ENCODE measurements at places on chromosomes 13 and 19.

- no peak for DNase-seq
Observed at GRCh38 chr13:55266644-55267043, 1874.1 kb upstream of the PRR20A start.

DNA sequence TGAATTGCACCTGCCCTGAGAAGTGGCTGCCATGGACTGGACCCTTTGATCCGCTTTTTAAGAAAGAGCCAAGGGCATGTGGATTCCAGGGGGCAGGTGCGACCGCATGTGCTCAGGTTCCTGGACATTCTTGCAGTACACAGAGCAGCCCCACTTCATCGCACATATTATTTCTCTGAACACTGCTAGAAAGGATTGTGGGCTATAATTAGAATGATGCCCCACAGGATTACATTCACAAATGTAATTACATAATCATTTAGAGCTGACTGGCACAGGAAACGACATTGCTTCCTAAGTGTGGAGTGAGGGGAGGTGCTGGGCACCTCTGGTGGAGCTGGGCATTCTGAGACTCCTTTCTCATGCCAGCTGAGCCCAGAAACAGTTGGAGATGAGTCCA, 37.5 kb upstream of the VSTM2B start:
- DNase-seq, result no peak

DNA sequence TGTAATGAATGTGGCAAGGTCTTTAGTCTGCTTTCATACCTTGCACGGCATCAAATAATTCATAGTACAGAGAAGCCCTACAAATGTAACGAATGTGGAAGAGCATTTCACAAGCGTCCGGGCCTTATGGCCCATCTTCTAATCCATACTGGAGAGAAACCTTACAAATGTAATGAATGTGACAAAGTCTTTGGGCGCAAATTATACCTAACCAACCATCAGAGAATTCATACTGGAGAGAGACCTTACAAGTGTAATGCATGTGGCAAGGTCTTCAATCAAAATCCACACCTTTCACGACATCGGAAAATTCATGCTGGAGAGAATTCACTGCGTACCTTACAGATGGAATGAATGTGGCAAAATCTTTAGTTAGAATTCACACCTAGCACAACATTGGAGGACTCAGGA, 3.3 kb upstream of the ZNF880 start:
- DNase-seq, result no peak

DNA sequence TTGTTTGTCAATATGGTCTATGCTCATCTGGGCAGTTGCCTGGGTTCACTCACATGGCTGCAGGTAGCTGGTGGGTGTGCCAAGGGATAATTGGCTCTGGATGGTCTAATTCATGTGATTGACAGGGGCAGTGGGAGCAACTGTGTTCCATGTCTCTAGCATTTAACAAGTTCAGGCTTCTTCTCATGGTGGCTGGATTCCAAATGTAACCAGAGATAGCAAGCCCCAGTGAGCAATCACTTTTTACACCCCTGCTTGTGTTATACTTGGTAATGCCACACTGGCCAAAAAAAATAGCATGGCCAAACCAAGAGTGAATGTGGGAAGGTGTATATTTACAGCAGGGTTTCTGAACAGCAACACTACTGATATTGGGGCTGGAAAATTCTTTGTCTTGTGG, 89.6 kb upstream of the TNFSF11 start:
- no peak for DNase-seq

GRCh38 chr13:41582027-41582463, 124.7 kb downstream of the RGCC start:
- no peak for DNase-seq

DNA sequence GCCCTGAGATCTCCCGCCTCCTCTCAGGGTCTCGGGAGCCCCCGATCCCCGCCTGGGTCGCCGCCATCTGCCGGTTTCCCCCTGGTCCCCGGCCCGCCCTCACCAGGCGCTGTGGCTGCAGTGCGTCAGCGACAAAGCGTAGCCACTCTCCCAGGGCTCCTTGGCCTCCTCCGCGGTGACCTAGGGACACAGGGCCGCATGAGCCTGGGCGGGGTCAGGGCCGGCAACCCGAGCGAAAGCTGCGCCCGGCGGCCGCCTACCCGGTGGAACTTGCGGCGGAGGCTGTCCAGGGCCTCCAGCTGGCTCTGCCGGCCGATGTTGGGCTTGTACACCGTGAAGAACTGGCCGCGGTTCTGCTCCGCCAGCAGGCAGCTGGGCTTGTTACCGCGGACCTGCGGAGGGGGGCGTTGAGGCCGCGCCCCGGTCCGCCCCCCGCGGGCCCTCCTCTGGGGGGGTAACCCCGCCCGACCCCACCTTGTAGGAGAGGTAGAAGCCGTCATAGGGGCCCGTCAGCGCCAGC, 5.3 kb downstream of the GPX4 start:
- no peak for DNase-seq

DNA sequence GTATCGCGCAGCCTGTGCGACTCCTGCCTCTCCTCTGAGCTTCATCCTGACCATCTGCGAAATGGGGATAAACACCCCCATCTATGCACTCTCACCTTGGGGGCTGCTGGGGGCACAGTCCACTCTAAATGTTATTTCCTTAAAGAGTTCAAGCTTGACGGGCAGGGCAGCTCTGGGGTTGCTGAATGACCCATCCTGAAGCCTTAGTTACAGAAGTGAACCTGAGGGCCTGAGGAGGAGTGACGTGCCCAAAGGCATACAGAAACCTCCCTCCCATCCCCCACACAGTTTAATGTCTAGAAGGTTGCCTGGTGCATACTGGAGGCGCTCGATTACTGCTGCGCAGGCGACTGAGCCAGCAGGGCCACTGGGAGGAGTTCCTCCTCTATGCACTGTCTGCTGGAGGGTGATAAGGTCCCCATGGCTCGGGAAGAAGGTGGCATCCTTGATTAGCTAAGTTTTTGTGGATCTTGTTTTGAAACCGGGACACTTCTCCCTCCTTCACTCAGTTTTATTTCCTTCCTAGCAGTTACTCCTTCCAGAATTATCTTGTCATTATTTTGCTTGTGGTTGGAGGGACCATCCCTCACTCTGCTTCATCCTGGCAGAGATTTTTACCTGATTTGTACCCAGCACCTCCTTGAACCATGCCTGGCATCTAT, 572 bp upstream of the FKBP8 start:
- DNase-seq, result peak; percentile 63

GRCh38 chr13:45120967-45121831, 889 bp downstream of the GTF2F2 start:
- DNase-seq, result peak; percentile 44

- DNase-seq, result no peak
Observed at GRCh38 chr13:44136696-44137268, 236.8 kb upstream of the SERP2 start.

- no peak for DNase-seq
Observed at GRCh38 chr19:33866696-33867095, 70.0 kb downstream of the KCTD15 start.

- no peak for DNase-seq
Observed at GRCh38 chr13:72259528-72259927, 392.5 kb upstream of the DACH1 start.

DNA sequence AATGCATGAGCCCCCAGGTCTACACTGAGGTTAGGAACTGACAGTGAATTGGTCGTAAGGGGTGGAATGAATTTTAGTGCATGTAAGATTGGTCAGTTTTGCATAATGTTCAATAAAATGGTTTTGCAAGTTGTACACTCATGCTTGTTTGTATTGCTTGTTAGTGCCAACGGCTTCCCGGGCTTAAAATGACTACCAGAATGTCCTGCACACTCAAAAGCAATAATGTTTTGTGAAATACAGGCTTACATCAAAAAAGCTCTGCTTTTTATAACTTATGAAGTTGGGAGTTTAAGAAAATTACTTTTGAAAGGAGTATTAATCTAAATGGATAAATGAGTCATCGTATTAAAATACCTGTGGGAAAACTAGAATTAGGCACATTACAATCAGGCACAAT, 112.9 kb downstream of the GPC6 start:
- DNase-seq, result no peak

DNA sequence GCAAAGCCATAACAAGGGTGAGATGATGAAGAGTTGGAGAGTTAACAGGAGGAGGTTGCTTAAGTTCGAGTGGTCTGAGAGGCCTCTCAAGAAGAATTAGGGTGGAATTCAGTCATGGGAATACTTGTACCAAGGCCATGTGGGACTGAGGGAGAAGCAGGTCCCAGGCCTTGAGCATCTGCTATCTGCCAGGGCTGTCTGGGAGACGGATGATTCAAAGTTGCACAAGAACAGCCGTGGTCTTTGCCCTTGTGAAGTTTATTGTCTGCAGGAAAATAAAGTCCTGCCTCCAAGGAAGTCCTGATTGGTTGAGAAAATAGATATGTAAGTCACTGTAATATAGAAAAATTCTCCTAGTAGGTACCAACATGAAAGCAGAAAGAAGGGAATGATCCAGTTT, 178.8 kb upstream of the RFC3 start:
- DNase-seq, result peak; percentile 100

- DNase-seq, result no peak
Observed at GRCh38 chr13:103759361-103759760, 693.1 kb upstream of the SLC10A2 start.

DNA sequence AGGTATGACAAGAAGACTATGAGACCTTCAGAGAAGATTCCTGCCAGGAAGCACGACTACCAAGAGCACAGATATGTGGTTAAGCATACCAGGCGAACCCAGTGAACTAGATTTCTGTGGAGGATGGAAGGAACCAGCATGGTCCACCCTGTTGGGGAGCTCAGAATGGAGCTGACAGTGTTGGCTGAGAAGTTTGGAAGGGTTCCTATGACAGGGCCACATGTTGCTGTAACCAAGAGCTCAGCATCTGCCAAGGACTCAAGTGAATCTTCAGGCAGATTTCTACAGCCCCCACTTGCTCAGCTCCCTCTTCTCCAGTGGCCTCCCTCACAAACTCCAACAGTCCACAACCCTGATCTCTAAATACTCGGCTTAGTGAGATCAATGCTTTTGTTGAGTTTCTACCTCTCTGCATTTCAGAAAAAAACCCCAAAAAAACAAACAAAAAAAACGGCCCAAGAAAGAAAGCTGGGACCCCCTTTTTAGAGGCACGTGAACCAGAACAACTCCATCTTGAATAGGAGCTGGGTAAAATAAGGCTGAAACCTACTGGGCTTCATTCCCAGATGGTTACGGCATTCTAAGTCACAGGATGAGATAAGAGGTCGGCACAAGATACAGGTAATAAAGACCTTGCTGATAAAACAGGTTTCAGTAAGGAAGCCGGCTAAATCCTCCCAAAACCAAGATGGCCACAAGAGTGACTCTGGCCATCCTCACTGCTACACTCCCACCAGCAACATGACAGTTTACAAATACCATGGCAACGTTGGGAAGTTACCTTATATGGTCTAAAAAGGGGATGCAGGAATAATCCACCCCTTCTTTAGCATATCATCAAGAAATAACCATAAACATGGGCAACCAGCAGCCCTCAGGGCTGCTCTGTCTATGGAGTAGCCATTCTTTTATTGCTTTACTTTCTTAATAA, 691.1 kb downstream of the UQCRFS1 start:
- DNase-seq, result no peak
